ENCODE measurements at places on chromosomes 11 and 22.

GRCh38 chr11:110989428-110990133, 255.9 kb upstream of the POU2AF2 start:
- DNase-seq, result no peak

DNA sequence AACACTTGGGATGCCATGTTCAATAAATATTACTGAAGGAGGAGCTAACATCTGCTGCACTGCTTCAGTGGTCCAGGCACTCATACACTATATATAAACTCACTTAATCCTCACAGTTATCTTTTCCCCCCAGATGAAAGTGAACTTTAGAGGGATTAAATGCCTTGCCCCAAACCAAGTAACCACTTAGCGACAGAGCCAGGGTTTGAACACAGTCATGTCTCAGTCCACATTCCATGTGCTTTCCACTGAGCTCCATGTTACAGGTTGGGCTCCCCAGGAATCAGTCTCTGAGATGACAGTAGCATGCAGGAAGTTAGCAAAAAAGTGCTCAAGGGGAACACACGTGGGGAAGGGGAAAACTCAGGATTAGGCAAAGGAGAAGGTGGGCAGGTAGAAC, 59.3 kb downstream of the ENDOD1 start:
- no peak for DNase-seq

- DNase-seq, result no peak
Measured at GRCh38 chr11:3340025-3340424, 38.9 kb downstream of the ZNF195 start.

GRCh38 chr22:19854778-19855503, at the start of the genes GNB1L and RTL10:
Gene GNB1L, minus strand, starts transcription at chr22:19854874. Its CDS starts 33,519 bp downstream, at chr22:19821355.
Gene RTL10, minus strand, starts transcription at chr22:19854874. Its CDS starts 2,613 bp downstream, at chr22:19852261.
- DNase-seq, result peak; percentile 94

- DNase-seq, result peak; percentile 31
Measured at GRCh38 chr11:898143-898511, 12.5 kb downstream of the CHID1 start.

GRCh38 chr11:64268025-64268892, 16.2 kb downstream of the BAD start:
- no peak for DNase-seq

- peak; percentile 72 for DNase-seq
Measured at GRCh38 chr11:121112498-121113455, 11.7 kb downstream of the TECTA start.

DNA sequence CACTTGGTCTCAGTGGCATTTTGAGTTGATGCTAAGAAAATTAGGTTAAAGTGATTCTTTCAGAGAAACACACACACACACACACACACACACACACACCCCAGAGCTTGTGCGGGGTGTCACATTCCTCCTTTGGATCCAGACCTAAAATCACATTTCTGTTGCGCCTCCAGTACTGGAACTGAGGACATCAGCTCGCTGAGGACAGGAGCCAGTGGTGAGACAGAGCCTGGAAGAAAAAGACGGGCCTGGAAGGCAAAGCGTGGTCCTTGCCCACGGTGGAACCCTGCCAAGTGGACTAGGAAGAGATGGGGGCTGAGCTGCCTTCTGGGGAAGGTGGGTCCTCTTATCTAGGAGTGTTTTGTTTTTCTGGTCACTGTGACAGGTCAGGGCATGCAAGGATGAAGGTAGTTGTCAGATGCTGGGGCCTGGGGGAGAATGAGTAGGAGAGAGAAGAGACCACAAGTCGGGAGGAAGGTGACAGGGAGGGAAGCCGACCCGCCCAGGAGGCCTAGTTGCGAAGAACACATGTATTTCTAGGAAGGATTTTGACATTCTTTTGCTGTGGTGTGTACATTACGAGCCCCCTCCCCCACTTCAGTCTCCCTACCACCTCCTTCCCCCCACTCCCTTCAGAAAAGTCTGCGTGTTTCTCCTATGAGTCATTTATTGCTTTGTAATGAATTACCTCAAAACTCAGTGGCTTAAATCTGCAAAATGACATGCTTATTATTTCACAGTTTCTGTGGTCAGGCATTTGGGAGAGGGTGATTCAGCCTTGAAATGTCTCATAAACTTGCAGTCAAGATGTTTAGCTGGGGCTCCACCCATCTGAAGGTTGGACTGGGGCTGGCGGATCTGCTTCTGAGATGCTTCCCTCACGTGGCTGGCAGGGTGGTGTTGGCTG, 4.8 kb upstream of the ELFN2 start:
- DNase-seq, result no peak

GRCh38 chr11:74257959-74258553, 53.4 kb downstream of the P4HA3 start:
- no peak for DNase-seq

GRCh38 chr11:75050516-75050915, 46.2 kb downstream of the OR2AT4 start:
- no peak for DNase-seq

GRCh38 chr22:25650833-25651232, 86.4 kb downstream of the GRK3 start:
- DNase-seq, result no peak

GRCh38 chr11:889257-889656, 21.4 kb downstream of the CHID1 start:
- no peak for DNase-seq

- peak; percentile 41 for DNase-seq
Measured at GRCh38 chr11:47257517-47258316, at the start of gene NR1H3. Gene NR1H3, plus strand, starts transcription at chr11:47257996. Its CDS starts 1,221 bp downstream, at chr11:47259217.

- no peak for DNase-seq
Measured at GRCh38 chr11:111336062-111336461, 37.7 kb downstream of the POU2AF3 start.

DNA sequence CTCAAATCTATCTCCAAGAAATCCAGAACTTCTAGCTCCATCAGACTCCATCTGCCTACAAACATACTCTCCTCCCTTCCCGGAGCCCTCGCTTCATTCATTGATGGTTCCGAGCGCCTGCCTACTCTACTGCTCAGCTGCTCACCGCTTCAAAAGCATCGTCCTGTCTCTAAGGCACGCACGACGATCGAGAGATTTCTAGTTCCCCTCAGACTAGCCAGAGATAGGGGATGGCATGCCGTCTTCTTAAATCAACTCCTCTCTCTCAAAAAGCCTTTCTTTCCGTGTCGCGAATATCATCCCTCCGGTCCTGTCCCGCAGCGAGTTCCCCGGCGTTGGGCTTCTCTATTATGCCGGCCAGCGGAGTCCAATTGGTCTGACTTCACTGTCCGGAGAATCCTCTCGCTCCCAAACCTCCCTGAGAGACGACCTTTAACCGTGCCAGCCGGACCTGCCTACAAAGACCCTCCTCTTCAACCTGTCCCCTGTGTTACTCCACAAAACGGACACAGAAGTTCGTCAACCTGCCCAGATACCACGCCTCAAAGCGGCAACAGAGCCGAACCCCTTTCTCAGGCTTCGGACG, 592 bp downstream of the EEF1G start:
- DNase-seq, result no peak

- DNase-seq, result no peak
Measured at GRCh38 chr11:65867284-65868071, 5.1 kb downstream of the EFEMP2 start.

DNA sequence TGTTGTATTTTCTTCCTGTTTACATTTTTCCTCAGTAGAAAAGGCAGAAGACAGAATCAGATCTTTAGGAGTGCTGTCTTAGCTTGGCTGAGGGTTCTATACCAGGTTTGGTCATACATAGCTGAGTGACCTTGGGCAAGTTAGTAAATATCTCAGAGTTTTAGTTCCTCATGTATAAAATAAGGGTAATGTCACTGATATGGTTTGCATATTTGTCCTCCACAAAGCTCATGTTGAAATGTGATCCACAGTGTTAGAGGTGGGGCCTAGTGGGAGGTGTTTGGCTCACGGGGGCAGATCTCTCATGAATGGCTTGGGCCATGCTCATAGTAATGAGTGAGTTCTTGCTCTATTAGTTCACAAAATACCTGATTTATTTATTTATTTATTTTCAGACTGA, 7.5 kb upstream of the HTR3A start:
- DNase-seq, result no peak

GRCh38 chr11:60124802-60125432, 36.5 kb downstream of the MS4A2 start:
- no peak for DNase-seq
